ENCODE measurements at places on chromosomes 4 and X.

DNA sequence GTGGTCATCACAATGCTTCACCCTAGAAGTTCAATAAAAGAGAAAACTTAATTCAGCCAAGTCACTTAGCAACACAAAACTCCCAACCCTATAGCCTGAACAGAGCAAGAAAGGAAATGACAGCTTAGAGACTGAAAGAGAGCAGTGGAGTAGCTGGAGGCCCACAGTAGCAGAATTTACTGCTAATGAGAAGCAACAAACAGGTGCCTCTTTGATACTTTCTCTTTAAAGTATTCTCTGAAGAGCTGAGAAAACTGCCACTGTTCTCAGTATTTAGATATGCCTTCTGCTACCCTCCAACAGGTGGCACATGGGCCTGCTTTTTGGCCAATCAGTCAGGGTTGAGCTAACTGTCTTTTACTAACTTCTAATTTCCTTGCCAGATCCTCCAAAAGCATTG, 240.0 kb downstream of the GPC3 start:
- no peak for DNase-seq

DNA sequence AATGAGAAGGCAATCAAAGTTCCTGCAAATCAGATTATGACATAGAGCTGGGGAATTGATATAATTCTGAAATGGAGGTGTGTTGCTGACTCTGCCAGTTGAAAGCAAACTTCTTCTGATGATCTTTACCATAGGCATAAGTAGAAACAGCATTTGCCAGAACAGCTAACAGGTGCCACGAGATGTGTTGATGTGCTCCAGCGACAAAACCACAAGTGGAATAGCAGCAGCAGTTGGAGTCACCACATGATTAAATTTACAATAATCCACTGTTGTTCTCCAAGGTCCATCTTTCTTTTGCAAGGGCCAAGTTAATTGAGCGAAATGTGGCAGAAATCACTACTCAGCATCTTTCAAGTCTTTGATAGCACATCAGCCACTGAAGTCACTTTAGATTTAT, 3.7 kb upstream of the OSTC start:
- DNase-seq: no peak

- DNase-seq: no peak
Measured at GRCh38 chr4:105373324-105373723, 100.5 kb downstream of the PPA2 start.

DNA sequence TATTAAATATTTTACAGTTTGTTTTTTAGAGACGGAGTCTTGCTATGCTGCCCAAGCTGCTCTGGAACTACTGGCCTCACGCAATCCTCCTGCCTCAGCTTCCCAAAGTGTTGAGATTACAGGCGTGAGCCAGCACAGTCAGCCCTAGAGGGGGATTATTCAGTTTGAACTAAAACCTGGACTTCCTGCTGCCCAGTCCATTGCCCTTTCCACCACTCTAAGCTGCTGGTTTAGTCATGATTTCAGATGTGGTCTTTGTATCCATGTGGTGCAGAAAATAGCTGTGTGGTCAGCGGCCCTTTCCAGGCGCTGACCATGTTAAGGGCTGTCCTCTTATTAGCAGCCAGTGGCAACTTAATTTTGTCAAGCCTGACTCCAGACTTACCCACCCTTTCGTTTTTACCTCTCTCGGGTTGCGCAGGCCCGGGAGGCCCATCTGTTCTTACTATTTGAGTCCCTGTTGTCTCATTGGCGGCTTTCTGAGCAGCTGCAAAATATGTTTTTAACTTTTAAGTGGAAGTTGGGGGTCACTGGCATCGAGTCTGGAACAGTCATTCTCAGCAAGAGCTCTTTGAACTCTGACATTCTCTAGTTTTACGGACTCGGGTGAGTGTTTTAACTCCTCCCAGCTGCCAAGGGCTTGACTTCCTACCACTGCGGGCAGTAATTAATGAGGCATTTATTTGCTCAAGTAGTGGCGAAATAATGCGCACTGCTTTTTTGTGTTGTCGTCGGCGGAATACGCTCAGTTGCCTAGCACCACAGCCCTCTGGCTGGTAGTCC, 773 bp upstream of the VMA21 start:
- peak; percentile 17 for DNase-seq

- DNase-seq: peak; percentile 92
Measured at GRCh38 chrX:40171513-40172400, 74.0 kb upstream of the BCOR start.

- DNase-seq: peak; percentile 88
Measured at GRCh38 chrX:100447655-100448397, 37.8 kb upstream of the PCDH19 start.

DNA sequence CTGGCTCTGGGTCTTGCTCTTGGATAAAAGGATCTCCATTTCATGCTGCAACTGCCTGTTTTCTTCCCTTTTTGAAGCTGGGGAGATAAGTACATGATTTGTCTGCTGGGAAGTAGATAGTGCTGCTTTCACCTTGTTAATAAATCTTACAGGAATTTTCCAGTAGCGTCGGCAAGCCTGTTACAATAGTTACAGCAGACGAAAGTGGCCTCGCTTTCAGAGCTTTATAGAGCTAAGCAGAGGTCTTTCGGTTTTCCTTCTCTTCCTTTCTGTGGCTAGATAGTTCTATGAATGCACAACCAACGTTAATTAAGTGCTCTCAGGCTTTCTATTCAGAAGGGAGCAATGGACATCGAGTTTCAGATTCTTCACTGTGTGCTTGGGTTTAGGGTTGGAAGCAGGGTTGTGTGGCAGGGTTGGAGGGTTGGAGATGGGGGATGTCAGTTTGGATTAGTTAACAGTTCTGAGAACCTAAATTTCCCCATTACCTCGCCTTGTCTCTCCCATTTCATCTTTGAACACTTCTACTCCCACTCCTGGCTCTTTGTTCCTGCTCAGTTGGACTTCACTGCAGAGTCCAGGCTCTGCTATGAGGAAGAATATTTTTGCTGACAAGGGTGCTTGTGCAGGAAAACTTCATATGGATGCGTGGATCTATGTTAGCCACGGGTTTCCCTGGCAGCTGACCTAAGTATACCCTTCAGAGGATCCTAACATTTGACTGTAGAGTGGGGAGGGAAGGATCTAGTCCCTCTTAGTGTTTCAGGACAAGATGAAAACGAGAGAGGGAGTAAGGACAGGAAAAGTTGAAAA, 237.9 kb downstream of the ARHGAP10 start:
- DNase-seq: no peak

GRCh38 chr4:171203425-171203824, 609.8 kb upstream of the GALNTL6 start:
- DNase-seq: no peak

DNA sequence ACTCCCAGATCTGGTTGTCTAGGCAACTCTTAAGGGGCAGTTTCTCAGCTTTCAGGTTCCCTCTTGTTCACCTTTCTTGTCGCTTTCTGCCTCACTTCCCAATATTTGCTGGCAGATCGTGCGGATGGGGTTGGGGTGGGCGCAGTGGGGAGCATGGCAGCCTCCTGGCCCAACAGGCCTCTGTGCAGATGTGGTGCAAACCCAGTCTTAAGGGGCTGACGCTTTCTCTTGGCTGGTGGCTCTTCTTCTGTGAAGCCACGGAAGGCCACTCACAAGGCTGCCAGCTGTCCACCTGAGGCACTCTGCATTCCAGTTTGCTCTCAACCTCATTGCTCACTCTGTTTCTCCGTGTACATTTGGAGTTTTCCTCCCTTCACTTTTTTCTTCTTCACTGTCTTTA, 61.7 kb downstream of the NBDY start:
- DNase-seq: peak; percentile 46

DNA sequence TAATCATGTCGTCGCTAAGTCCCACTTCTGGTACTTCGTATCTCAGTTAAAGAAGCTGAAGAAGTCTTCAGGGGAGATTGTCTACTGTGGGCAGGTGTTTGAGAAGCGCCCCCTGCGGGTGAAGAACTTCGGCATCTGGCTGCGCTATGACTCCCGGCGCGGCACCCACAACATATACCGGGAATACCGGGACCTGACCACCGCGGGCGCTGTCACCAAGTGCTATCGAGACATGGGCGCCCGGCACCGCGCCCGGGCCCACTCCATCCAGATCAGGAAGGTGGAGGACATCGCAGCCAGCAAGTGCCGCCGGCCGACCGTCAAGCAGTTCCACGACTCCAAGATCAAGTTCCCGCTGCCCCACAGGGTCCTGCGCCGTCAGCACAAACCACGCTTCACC, 11.3 kb downstream of the PNCK start:
- no peak for DNase-seq

GRCh38 chr4:145988628-145989027, 50.0 kb upstream of the ZNF827 start:
- DNase-seq: no peak

- DNase-seq: no peak
Measured at GRCh38 chrX:31061091-31061490, 10.8 kb downstream of the FTHL17 start.

DNA sequence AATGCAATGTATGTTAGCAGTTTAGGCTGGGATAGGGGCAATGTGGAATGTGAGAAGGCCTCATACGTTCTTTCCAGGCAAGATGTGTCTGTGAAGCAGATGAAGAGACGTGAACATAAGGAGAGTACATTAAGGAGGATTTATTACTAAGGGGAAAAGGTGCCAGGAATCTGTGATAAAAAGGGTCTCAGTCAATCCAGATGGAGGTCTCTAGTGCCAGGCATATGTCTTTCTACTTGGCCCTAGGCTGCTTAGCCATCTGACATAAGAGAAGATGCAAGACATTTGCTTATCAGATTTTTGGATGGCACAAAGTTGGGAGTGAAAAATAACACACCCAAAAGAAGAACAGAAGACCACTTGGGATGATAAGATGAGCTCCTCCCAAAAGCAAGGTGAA, 93.0 kb upstream of the PRKG2 start:
- no peak for DNase-seq

DNA sequence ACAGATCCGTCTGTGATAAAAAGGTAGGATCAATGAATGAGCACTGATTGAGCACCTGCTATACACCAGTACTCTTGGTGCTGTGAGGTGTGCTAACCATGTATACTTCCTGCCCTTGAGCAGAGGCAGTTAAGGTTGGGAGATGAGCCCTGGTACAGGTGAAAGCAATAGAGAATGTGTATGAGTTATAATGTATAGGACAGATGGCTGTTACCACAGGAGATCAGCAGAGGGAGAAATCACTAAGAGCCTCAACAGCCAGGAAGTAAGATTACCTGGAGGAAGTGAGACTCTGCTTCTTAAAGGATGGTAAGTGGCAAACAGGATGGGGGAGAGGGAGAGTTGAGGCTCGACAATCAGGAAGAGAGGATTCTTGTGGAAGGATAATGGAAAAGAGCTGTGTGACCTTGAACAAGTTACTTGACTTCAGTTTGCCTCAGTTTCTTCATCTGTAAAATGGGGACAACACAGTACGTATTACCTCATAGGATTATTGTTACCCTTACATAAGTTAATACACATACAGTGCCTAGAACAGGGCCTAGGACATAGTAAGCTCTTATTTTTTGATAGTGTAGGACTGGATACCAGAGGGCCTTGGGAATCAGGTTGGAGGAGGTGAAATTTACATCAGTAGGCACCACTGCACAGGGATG, 9.1 kb downstream of the CXCR3 start:
- no peak for DNase-seq

- no peak for DNase-seq
Measured at GRCh38 chrX:10106806-10107205, 50.0 kb upstream of the CLCN4 start.

DNA sequence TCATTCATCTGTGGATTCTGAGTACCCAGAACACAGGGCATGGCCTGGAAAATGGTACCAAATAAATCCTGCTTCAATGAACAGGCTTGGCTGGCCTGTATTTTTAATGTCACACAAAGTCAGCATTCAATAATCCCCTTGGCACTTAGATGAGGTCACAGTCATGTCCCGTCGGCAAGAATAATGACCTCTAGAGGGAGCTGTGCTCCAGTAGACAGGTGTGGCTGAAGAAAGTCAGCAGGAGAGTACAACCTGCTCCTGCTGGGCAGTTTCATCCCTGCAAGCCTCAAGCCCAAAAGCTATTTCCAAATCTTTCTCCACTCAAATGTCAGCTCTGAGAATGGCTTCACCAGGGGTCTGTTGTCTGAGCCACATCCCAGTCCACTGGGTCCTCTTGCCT, 404.0 kb upstream of the F9 start:
- DNase-seq: no peak

- DNase-seq: no peak
Measured at GRCh38 chr4:140135529-140136088, 18.4 kb downstream of the MAML3 start.

DNA sequence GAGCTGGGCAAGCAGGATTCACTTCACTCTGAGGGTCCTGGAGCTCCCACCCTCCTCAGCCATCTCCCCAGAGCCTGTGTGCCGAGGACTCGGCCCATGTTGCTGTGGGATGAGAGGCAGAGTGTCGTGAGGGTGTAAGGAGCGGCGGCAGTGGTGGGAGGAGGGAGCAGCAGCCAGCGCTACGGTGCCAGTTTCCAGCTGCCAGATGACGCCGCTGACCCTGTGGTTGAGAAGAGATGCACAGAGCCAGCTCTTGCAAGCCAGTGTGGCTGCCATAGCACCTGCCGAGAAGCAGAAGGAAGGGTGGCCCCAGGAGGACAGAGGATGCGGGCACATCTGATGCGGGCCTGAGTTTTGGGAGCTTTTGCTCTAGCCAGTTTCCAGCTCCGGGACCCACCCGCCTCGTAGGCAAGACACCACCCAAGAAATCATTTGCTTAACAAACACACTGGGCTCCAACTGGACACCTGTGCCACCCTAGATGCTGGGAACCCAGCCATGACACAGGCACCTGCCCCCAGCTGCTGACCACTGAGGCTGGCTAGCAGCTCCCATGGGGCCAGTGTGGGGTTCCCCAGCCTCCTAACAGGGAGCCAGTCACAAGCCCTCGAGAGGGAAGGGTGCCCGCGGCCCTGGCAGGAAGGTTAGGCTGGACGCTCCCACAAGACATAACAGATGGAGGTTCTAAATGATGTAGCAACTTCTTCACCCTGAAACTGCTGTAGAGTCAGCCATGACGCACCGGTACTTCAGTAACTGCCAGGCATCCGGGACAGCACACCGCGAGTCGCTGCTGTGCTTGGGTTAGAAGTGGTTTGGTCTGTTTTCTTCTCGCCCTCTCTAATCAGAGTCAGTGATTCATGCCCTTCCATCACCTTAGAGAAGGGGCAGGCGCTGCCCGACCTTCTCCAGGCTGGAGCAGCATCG, 8.9 kb downstream of the MSANTD1 start:
- no peak for DNase-seq

Measured in lower leg skin (tissue), 4 donors.